ENCODE measurements at places on chromosomes 1 and 21.

GRCh38 chr1:91026777-91027176, 4.9 kb upstream of the ZNF644 start:
- DNase-seq, result peak; percentile 26

GRCh38 chr1:97996880-97997279, 76.0 kb upstream of the DPYD start:
- no peak for DNase-seq

DNA sequence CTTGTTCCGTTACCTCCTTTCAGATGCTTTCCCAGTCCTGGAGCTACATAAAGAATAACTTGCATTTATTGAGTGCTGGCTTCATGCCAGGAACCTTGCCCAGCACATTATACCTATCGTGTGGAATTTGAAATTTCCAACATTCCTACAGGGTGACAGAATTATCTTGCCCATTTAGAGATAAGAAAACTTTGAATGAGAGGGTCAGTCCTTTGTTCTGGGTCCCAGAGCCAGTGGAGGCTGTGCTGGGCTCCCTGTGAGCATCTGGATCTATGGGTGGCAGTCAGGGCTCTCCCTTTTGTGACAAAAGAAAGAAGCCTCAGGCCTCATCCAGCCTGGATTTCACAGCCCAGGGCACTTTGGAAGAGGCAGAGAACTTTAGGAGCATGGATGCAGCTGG, 3.2 kb downstream of the GSTM4 start:
- no peak for DNase-seq

DNA sequence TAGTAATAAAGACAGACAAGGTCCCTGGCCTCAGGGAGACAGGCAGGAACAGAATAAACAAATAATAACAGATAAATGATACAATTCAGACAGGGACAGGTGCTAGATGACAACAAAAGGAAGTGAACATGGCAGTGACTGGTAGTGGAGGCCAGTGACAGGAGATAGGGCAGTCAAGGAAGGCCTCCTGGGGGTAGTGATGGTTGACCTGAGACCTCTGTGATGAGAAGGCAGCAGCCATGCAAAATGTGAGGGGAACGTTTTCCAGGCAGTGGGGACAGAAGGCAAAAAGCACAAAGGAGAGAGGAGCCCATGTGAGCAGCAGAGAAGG, 18.5 kb downstream of the OPTC start:
- no peak for DNase-seq

GRCh38 chr1:162391790-162392563, 10.4 kb downstream of the C1orf226 start:
- peak; percentile 45 for DNase-seq

DNA sequence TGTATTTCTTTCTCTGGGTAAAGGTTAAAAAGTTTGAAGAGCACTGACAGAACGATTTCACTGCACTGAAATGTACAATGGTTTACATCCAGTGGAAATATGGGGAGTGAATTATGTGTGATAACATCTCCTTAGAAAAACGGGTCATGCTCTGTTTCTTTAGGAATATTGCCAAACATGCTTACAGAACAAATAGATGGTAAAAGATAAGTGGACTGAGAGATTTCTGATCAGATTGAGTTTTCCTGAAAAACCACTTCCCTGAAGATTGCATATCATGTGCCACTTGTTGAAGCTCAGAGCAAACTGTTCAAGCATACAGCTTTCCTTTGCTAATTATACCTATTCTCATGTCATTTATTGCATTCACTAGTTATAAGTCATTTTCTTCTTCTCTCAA, 29.9 kb upstream of the DISP1 start:
- no peak for DNase-seq

- no peak for DNase-seq
These were observed 39.4 kb upstream of the C1orf174 start for GRCh38 chr1:3939242-3940080.

GRCh38 chr1:25462732-25463131, 32.0 kb downstream of the MACO1 start:
- no peak for DNase-seq

- DNase-seq, result no peak
These were observed 412.1 kb downstream of the DPYD start for GRCh38 chr1:97508653-97509218.

- DNase-seq, result no peak
These were observed 11.4 kb upstream of the ASCL5 start for GRCh38 chr1:201138311-201138840.

DNA sequence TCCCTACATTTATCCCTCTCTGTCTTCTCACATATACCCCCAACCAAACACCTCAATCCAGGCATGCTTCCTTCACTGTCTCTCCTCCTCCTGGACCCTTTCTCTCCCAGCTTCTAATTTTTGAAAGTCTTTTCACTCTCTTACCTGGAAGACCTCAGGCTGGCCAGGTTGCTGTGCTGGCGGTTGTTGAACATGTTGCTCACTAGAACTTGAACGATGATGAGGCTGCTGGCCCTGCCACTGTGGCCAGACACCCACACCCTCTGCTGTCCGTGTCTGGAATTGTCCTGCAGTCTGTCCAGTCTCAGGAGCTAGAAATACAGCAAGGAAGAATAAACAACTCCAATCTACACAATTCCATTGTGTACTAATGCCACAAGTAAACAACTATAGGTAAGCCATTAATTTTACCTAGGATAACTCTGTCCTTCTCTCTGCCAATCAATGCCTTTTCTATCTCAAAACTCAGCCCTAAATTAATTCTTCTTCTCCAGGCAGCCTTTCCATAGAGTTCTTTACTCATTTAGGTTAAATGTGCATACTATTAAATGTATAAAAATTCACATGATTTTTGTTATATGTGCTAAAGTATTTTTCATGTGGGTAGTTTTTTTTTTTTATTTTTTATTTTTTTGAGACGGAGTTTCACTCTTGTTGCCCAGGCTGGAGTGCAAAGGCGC, 5.1 kb upstream of the CTSK start:
- peak; percentile 59 for DNase-seq

GRCh38 chr1:248730507-248731335, 24.8 kb downstream of the LYPD8 start:
- DNase-seq, result no peak

DNA sequence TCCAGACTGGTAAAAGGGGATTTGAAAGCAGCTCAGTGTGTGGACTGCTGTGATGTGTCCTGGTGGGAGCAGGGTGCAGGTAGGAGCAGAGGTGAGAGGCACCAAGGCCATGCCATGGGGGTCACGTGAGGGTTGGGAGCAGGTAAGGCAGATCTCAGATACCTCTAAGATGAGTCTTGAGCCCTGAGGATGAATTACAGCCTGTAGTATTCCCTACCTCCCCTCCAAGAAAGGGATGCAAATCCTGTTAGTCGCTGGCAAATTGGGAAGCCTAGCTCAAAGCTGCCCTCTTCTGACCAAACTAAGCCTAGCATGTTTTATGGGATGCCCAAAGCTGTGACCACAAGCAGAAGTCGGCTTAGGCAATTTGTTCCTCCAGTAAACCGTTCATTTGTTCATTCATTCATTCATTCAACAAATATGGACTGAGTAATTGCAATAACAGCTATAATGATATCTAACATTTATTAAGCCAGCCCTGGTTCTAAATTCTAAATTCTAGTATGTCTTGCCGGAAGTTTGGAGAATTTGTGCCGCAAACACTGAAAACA, 3.9 kb upstream of the NUAK2 start:
- peak; percentile 79 for DNase-seq

- peak; percentile 99 for DNase-seq
These were observed at the start of gene CIART for GRCh38 chr1:150281758-150282557. CIART (plus strand) TSS chr1:150282554; CDS start chr1:150283268, 714 bp downstream.

DNA sequence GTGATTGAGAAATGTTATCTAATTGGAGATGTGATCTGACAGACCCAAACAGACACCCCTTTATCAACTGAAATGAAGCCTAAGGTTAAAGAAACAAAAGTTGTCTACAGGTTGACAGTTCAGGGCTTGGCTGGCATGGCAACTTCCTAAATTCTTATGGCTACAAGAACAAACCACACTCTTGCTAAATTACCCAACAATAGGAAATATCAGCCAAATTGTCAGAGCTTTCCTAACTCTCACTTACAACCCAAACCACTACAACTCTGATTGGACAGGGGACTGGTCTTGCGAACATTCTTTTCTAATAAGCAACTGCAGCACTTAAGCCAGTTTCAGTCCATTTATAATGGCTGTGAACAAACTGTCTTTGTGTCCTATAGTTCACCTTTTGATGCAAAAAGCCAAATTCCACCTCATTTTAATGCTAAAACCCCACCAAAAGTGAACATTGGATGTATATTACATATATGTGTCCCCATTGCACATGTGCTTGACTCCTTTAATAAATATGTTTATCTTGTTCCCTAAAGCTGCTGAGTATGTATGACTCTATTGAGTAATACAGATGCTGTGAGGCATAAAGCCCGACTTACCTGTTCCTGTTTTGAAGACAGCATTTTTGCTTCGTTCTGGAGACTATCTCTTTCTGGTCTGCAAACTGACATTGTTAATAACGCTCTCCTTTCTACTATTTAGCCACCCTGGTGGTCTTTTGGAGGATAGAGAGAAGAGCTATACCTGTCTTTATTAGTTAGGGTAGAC, 101.3 kb upstream of the HMCN1 start:
- DNase-seq, result peak; percentile 67

DNA sequence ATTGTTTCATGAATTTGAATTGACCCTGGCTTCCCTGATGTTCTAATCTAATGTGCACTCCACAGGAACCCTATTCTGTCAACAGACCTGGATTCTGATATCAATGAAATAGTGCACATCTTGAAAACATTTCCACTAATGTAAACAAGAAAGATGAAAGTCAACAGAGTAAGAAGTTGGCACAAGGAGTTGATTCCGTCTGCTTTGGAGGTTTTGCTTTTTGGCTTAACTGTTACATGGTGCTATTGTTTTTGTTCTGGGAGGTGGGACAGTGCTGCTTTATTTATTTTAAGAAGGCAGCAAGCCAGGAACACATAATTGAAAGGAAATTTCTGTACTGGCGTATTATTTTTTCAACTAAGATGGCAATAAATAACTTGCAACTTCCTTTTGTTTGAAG, 73.3 kb downstream of the LEPR start:
- DNase-seq, result no peak

GRCh38 chr1:209823143-209824041, 4.4 kb upstream of the UTP25 start:
- peak; percentile 78 for DNase-seq

- peak; percentile 25 for DNase-seq
These were observed 288.3 kb upstream of the ADGRL2 start for GRCh38 chr1:81512252-81513003.

DNA sequence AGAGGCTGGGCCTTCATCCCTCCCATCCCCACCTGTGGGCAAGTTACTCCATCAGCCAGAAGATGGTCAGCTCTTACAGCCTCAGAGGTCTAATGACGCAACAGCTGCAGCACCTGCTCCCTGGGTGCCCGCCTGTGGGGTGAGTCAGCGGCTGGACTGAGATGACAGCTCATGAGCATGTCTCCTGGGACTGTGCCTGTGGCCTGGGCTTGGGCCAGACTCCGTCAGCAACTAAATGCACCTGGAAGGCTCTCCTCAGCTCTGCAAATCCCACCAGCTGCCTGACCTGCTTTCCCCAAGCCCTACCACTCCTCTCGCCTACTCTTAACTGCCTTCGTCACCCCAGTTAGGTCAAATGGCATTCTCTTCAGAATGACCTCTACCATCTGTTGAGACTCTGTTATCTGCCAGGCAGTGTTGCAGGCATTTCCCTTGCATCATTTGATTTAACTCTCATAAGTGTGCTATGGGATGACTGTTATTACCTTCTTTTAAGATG, 47.7 kb downstream of the ETS2 start:
- DNase-seq, result peak; percentile 90

GRCh38 chr1:178273707-178274410, 180.0 kb downstream of the RASAL2 start:
- peak; percentile 32 for DNase-seq

DNA sequence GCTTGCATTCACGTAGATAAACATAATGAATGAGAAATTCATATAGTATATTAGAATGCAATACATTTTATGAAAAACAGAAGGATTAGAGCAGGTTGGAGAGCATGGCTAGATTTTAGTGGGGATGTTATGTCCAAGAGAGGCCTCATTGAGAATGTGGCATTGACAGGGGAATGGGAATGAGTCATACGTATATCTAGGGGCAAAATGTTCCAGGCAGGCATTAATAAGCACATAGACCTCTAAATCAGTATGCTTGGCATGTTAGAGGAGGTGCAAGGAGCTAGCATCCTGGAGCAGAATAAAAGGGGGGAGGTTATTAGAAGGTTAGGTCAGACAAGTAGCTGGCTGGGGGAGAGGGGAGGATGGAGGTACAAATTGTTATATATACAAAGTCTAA, 93.0 kb downstream of the USH2A start:
- DNase-seq, result peak; percentile 2

DNA sequence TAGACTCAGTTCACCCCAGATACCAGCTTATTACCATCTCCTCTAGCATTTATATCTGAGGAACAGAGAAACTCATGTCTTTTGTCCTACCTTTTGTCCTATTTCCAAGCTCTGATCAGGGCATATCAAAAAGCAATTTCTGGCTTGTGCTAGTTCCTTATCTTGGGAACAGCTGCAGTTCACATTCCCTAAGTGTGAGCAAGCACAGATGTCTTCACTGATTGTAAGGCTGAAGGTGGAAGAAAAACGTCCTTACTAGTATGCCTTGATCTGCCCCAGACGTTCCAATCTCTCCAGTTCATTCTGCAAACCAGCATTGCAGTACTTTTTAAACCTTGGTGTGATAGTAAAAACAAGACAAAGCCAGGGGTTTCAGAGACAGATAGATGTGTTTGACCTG, 139.8 kb downstream of the NCAM2 start:
- peak; percentile 79 for DNase-seq

GRCh38 chr1:28604411-28604810, 12.3 kb downstream of the RAB42 start:
- DNase-seq, result no peak

DNA sequence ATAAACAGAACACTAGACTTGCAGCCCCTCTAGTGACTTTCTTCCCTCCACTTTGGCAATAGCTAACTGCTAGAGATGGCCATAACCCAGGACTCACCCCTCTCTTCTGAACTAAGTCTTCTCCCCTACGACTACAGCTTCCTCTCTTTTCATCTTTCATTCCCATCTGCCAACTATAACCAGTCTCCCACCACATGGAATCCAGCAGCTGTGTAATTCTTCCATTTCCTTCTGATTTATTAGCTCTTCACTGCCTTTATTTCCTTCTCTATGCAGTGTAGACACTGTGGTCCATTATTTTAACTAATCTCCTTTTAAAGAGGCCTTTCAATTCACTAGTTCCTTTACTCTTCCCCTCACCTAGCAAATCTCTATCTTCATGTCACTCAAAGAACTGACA, 13.4 kb upstream of the KCNK1 start:
- no peak for DNase-seq

- no peak for DNase-seq
These were observed 347 bp upstream of the KRTAP20-4 start for GRCh38 chr21:30620080-30620479.
